ENCODE measurements at places on chromosomes 13 and 19.

- H3K27me3 ChIP-seq: no peaks in the 10 kb centered on the region
- H3K36me3 ChIP-seq: peaks cover 51% of the 10 kb centered on the region
- H3K27ac ChIP-seq: peak overlapping the region; percentile 96
- H3K4me3 ChIP-seq: no peak overlapping the region
Observed at GRCh38 chr19:12947702-12948611, 2.3 kb downstream of the RAD23A start.

- H3K27ac ChIP-seq: no peak overlapping the region
- H3K4me1 ChIP-seq: no peaks in the 10 kb centered on the region
- no peak for DNase-seq
- no peaks in the 10 kb centered on the region for H3K27me3 ChIP-seq
- H3K4me3 ChIP-seq: no peak overlapping the region
Observed at GRCh38 chr19:54178581-54179261, 5.8 kb upstream of the TMC4 start.

DNA sequence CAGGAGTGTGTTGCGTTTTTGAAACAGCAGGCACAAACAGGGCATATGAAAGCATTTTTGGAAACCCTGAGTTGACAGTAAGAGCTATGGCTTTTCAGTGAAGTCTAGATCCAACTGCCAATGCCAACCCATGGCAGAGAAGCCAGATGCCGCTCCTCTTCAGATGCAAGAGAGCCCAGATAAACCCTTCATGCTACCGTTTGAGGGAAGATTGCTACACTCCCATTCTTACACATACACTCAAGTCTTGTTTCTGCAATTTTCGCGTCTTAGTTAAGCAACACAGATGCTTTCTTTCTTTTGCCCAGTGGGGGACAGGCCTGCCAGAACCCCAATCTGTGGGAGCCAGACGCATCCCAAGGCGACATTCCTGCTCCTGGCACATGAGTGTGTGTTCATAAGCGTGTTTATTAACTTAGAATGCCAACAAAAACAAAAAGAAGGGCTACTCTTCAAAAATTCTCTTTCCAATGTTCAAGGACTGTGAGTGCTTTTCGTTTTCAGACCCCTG is 10.4 kb downstream of the BORCS8 start:
- H3K27ac ChIP-seq: no peak overlapping the region
- peaks cover 4% of the 10 kb centered on the region for H3K36me3 ChIP-seq
- DNase-seq: no peak

DNA sequence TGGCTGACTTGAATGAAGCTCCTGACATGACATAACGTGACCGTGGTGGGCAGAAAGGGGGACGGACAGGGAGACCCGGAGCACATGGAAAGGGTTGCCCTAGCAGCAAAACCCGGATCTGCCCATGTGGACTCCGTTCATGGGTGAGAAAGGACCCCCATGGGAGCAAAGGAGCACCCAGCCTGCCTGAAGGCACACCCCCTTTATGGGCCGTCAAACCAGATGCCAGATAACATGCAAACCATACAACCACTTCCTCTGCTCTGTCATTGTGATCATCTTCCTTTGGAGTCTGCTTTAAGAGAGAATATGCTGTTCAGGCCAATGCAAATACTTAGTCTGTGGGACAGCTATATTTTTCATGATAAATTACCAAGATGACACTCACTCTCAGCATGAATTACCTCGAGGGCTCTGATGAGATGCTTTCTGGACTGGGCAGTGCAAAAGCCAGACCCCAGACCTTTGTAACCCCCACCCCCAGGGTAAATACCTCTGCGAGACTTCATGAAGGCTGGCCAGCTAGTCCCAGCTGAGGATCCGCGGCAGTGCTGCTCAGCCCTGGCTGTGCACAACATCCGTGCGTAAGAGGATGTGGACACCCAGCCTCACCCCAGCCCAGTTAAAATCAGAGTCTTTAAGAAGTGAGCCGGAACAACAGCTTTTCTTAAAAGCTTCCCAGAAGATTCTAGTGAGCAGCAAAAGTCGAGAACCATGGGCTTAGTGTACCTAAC is 126.6 kb downstream of the USP12 start:
- H3K4me1 ChIP-seq: peaks cover 5% of the 10 kb centered on the region
- no peaks in the 10 kb centered on the region for H3K36me3 ChIP-seq
- DNase-seq: no peak
- H3K4me3 ChIP-seq: no peak overlapping the region
- no peaks in the 10 kb centered on the region for H3K27me3 ChIP-seq
- H3K27ac ChIP-seq: no peak overlapping the region

DNA sequence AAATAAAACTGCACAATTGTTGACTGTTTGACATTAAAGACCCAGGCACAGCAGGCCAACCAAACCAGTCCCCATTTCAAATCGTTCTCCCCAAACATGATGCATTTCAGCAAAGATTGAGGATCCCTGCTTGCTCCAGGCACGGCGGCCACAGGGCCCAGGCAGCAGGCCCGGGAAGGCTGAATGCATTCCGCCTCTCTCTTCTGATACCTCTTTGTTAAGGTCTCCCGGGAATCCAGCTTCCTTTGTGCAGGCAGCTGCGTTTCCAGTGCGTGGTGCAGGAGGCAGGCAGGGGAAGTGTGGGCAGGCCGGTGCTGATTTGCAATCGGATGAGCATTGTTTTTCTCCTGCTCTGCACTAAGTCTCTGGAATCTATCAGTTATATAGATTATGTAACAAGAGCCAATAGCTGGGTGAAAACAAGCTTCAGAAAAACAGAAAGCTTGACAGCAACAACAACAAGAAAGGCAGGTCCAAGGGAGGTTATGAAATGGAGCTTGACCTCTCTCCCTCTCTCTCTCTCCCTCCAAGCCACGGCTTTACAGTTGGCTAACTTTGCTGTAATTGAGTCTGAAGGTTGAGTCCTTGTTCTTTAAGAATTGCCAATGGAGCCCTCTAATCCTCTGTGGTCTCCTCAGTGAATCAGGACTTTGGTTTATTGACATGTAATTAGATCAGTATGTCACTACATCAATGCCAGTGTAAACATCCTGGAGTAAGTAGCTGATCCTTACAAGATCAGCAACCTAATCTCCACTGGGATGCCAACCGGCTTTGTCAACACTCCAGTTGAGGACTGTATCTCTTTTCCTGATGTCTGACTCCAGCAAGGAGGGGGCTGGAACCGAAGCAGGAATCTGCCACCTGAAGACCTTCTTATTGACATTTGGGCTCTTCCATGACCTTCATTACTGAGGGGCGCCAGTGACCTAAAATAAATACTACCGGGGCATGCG is 338.0 kb downstream of the TEX29 start:
- H3K4me3 ChIP-seq: no peak overlapping the region
- no peak overlapping the region for H3K27ac ChIP-seq
- no peaks in the 10 kb centered on the region for H3K4me1 ChIP-seq
- H3K36me3 ChIP-seq: no peaks in the 10 kb centered on the region
- DNase-seq: no peak
- no peaks in the 10 kb centered on the region for H3K27me3 ChIP-seq

- H3K36me3 ChIP-seq: peaks cover 12% of the 10 kb centered on the region
- DNase-seq: no peak
- no peak overlapping the region for H3K27ac ChIP-seq
- H3K4me1 ChIP-seq: peaks cover 42% of the 10 kb centered on the region
Observed at GRCh38 chr19:44810234-44811121, 1.6 kb downstream of the BCAM start.

DNA sequence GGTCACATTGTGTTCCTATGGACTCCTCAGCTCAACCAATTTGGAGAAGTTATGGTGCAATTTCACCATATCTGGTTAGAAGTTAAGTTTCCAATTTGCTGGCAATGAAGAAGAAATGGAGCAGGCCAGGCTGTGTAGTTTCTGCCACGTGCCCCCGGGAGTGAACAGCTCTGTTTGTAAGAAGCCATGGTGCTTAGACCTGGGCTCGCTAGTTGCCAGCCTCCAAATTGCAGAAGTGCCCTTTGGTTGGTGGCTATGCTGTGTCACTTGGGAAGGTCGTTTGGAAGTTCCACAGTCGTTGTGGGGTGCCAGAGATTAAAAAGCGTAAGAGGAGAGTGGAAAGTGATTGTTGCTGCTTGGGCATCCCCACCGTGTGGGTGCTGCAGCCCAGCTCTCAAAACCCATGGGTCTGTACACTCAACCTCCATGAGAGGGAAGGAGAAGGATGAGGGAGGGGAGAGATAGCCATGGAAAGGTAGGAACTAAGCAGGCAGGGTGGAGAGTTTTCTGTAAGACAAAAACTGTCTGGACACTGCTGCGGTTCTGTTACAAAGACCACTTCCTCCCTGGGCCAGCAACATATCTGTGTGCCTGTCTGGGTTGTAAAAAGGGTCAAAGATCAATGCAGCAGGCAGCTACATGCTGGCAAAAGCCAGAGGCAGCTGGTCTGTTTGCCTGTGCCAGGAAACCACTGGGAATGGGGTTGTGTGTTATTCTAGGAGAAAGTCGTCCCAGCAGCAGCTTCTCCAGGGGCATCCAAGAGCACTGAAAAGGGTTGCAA is 10.8 kb downstream of the ALOX5AP start:
- H3K27ac ChIP-seq: no peak overlapping the region
- no peaks in the 10 kb centered on the region for H3K36me3 ChIP-seq
- no peak for DNase-seq
- no peak overlapping the region for H3K4me3 ChIP-seq
- peaks cover 20% of the 10 kb centered on the region for H3K4me1 ChIP-seq

DNA sequence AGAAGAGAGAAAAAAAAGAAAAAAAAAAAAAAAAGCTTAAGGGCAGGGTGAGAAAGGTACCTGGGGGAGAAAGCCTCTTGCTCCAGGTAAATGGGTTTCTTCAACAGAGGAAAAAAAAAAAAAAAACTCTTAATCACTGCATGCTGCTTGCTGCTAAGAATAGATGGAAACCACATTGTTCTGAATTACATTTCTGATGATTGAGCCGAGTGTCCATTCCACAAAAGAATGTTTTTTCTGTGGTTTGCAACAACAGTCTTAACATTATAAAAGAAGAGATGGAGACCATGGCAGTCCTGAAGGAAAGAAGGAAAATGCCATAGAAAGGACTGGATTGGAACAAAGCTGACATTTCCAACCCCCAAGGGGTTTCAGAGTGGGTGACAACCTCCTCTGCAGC is 1312.7 kb downstream of the SLITRK1 start:
- DNase-seq: no peak
- H3K4me1 ChIP-seq: no peaks in the 10 kb centered on the region
- H3K27ac ChIP-seq: no peak overlapping the region
- no peaks in the 10 kb centered on the region for H3K36me3 ChIP-seq

GRCh38 chr19:3366753-3367627 is 607 bp downstream of the NFIC start:
- no peaks in the 10 kb centered on the region for H3K27me3 ChIP-seq
- no peak for DNase-seq
- peak overlapping the region; percentile 76 for H3K27ac ChIP-seq
- peaks cover 46% of the 10 kb centered on the region for H3K4me1 ChIP-seq

DNA sequence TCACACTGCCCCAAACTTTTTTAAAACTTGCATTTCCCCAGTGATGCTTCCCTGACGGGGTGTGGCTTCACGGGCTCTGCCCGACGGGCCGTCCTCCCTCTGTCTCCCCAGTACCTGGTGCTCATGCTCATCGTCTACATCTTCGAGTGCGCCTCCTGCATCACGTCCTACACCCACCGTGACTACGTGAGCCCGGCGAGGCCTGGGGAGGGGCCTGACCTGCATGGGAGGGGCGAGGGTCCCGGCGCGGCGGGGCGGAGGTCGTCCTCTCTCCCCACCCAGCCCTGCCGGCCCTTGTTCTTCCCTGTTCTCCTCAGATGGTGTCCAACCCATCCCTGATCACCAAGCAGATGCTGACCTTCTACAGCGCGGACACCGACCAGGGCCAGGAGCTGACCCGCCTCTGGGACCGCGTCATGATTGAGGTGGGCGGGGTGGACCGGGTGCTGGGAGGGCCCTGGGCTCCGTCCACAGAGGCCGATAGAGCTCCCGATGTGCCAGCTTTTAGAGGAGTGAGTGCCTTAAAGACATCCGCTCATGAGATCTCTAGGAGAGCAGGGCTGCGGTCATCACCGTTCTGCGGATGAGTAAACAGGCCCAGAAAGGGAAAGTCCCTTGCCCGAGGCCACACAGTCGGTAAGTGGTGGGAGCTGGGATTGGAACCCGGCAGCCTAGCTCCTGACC is 6.9 kb downstream of the UPK1A start:
- no peak overlapping the region for H3K27ac ChIP-seq
- H3K36me3 ChIP-seq: no peaks in the 10 kb centered on the region
- peaks cover 14% of the 10 kb centered on the region for H3K27me3 ChIP-seq
- H3K4me1 ChIP-seq: peaks cover 7% of the 10 kb centered on the region
- DNase-seq: peak; percentile 42

- H3K4me3 ChIP-seq: no peak overlapping the region
- no peaks in the 10 kb centered on the region for H3K36me3 ChIP-seq
- H3K27me3 ChIP-seq: no peaks in the 10 kb centered on the region
- DNase-seq: no peak
Observed at GRCh38 chr19:52331757-52332156, 4.3 kb upstream of the ZNF610 start.

- DNase-seq: no peak
- H3K36me3 ChIP-seq: no peaks in the 10 kb centered on the region
Observed at GRCh38 chr19:19747357-19748220, 14.7 kb upstream of the ZNF14 start.

DNA sequence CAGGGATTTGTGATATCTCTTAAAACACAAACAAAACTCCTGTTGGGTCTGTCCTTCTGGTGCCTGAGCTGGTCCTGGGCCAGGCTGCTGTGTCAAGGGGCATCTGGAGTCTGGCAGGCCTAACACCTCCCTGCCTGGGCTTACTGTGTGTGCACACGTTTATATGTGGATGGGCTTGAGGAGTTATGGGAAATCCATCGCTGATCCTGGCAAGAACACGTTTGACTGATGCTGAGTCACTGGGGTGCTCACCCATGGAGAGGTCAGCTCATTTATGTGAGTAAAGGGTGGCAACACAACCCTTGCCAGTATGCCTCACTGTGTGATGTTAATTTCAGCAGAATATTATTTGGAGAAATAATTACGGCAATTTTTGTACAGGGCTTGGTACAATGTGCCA is 44.5 kb upstream of the PCDH8 start:
- DNase-seq: no peak
- H3K27ac ChIP-seq: no peak overlapping the region
- no peaks in the 10 kb centered on the region for H3K4me1 ChIP-seq
- H3K4me3 ChIP-seq: no peak overlapping the region
- H3K27me3 ChIP-seq: no peaks in the 10 kb centered on the region

- H3K36me3 ChIP-seq: peaks cover 26% of the 10 kb centered on the region
- peak overlapping the region; percentile 87 for H3K27ac ChIP-seq
- no peaks in the 10 kb centered on the region for H3K27me3 ChIP-seq
- DNase-seq: no peak
- H3K4me1 ChIP-seq: peaks cover 62% of the 10 kb centered on the region
- H3K4me3 ChIP-seq: peak overlapping the region; percentile 44
Observed at GRCh38 chr19:4059891-4060620, 6.6 kb downstream of the ZBTB7A start.

GRCh38 chr13:30148786-30149185 is 158.6 kb downstream of the KATNAL1 start:
- no peaks in the 10 kb centered on the region for H3K36me3 ChIP-seq
- H3K4me1 ChIP-seq: peaks cover 1% of the 10 kb centered on the region
- peaks cover 4% of the 10 kb centered on the region for H3K27me3 ChIP-seq
- DNase-seq: no peak

- no peak overlapping the region for H3K27ac ChIP-seq
- no peaks in the 10 kb centered on the region for H3K36me3 ChIP-seq
- DNase-seq: no peak
- H3K27me3 ChIP-seq: no peaks in the 10 kb centered on the region
- H3K4me1 ChIP-seq: peaks cover under 1% of the 10 kb centered on the region
Observed at GRCh38 chr13:97135883-97136282, 86.2 kb upstream of the MBNL2 start.

- no peak for DNase-seq
- H3K27me3 ChIP-seq: no peaks in the 10 kb centered on the region
- no peaks in the 10 kb centered on the region for H3K36me3 ChIP-seq
- H3K27ac ChIP-seq: no peak overlapping the region
- H3K4me3 ChIP-seq: no peak overlapping the region
Observed at GRCh38 chr13:105165449-105166125, 1369.9 kb downstream of the EFNB2 start.

All from keratinocyte (primary cell).